T follicular helper cell (primary cell): ENCODE measurements at places on chromosomes 2 and 18.

GRCh38 chr18:49399003-49399402, 61.4 kb downstream of the DYM start:
- no peak for DNase-seq

DNA sequence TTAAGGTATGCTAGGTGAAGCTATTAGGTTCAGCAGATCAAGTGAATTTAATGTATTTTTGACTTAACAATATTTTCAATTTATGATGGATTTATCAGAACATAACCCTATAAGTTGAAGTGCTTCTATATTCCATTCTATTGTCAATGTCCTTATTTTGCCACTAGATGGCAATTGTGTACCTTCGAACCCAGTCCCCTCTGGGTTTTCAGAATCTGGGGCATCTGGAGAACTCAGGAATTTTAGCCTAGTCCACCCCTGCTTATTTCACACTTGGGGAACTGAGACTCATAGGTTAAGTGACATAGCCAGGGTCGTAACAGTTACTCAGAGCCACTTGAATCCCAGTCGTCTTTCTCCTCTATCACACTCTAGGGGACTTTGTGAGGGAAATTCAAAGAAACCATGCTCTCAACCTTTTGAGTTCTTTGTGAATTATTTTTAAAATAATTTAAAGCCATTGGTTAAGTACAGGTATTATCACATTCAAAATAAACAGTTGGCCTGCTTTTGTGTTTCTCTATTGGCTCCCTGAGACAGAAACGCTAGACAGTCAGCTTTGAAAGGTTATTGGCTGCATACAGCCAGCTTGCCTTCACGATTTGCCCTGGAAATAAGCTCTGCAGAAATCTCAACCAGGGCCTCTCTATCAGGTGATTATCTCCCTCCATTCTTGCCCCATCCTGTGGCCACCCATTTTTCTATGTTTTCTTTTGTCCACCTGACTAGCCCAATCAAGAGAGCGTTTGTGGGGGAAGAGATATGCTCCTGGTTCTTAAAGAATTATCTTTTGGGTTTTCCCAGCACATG, 145.0 kb downstream of the TTC27 start:
- DNase-seq = no peak

- DNase-seq = no peak
These were observed 34.6 kb downstream of the RTP5 start for GRCh38 chr2:241904011-241904718.

DNA sequence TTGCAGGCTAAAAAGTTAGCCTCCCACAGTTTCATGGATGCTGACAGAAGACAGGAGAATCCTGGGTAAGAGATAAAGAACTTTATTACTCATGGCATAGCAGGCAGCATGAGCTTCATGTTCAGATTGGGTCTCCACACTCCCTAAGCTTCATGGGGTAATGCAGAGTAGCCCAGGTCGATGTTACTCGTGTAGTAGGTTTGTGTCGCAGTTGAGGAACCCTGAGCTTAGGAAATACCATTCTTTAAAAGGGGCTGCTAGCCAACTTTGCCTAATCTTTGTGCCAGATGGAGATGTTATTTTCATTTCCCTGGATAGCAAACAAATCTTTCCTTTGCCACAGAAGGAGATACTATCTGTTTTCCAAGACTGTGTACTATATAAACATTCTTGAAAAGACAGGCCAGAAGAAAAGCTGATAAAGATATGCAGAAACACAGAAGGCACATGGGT, 117.6 kb downstream of the LTBP1 start:
- DNase-seq = no peak

GRCh38 chr2:101710036-101710435, 12.5 kb downstream of the MAP4K4 start:
- no peak for DNase-seq

DNA sequence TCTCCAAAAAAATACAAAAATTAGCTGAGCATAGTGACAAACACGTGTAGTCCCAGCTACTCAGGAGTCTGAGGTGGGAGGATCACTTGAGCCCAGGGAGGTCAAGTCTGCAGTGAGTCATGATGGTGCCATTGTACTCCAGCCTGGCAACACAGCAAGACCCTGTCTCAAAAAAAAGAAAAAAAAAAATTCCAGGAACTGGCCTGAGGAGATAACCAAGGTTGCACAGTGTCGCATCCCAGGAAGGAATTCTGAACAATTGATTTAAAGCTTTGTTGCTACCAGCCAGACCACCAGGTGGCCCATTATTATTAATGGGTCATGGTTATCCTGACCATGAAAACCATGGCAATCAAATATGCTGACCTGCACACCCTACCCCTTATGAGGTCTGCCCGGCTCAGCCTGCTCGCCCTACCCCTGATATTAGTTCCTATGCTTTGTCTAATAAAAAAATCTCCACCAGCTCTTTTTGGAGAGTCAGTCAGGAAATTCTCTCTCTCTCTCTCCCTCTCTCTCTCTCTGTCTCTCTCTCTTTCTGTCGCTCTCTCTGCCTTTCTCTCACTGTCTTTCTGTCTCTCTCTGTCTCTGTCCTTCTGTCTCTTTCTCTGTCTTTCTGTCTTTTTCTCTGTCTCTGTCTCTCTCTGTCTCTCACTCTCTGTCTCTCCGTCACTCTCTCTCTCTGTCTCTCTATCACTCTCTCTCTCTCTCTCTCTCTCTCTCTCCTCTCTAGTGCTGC, 73.7 kb downstream of the NCAPH start:
- DNase-seq = no peak

DNA sequence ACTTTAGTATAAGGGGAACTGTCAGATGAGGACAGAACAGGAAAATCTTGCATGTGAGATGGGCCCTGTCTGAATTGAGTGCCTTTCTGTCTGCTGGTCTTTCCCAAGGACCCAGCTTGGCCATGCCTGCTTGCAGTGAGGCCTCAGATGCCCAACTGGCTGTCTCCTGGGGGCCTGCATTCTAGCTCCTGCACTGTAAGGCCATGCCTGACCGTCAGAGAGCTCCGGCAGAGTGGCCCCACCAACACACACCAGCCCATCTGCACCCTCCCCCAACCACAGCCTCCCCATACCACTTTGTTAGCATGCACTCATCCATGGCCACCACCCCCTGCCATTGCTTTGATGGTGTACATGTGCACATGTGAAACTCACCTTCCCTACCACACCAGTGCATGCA, 190.4 kb upstream of the RPRM start:
- DNase-seq = no peak

- DNase-seq = no peak
These were observed 7.8 kb upstream of the FZD7 start for GRCh38 chr2:202025816-202026215.

GRCh38 chr2:237692601-237693290, 65.4 kb downstream of the LRRFIP1 start:
- no peak for DNase-seq

DNA sequence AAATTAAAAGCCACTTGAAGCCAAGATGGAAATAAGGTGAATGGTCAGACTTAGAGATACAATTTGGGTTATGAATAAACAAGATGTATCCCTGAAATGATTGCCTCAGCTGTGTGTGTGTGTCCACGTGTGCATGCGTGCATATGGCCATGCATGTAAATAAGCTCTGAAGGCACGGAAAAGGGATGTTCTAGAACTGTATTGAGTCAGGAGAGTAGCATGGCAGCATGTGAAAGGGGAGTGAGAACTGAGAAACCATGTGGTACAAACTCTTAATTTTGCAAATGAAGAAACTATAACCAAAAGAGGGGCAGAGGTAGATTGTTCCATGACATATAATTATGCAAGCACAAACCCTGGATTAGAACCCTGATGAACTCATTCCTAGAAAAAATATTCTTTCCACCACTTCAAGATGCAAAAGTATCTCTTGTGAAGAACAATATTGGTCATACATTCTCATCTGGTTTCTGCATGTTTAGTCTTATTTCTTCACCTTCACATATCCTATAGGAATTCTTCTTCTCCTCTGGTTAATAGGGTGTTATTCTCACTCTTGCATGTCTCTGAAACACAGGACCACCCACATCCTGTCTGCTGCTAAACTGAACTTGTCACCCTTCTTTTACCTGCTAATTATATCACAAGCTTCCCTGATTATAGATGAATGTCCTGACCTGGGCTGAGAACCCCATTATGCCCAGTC, 455.8 kb downstream of the SETBP1 start:
- DNase-seq = no peak

DNA sequence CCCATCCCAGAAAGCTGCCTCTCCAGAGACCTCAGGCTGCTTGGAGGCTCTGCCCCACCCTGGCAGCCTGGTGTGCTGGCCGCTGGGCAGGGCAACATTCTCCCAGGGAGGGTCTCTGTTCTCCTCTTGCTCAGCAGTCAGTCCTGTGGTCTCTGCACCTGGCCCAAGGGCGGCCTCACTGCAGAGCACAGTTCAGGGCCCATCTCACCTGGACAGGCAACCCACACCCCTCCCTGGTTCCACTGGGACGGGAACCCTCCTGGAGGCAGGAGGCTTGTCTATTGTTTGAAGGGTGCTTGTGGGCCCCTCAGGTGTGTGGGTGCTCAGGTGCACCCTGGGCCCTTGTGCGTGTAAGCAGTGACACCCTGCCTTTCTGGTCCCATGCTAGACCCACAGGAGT, 67.2 kb upstream of the OTOS start:
- no peak for DNase-seq

- DNase-seq = no peak
These were observed 125.0 kb downstream of the NFATC1 start for GRCh38 chr18:79520478-79521390.

DNA sequence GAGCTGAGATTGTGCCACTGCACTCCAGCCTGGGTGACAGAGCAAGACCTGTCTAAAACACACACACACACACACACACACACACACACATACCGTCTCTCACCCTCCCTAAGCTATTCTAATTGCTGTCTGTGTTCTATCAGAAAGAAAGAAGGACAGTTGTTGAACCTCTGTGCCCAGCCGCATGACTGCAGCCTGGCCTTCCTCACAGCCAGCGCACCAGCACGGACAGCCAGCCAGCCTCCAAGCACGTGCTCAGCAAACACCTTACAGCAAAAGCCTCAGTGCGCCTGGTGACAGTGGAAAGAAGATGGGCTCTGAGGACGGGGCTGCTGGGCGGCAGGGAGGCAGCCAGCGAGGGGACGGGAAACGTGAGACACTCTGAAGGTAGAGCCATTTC, 58.0 kb downstream of the ZNF516 start:
- DNase-seq = no peak

- DNase-seq = no peak
These were observed 43.3 kb downstream of the WDFY1 start for GRCh38 chr2:223901854-223902253.

DNA sequence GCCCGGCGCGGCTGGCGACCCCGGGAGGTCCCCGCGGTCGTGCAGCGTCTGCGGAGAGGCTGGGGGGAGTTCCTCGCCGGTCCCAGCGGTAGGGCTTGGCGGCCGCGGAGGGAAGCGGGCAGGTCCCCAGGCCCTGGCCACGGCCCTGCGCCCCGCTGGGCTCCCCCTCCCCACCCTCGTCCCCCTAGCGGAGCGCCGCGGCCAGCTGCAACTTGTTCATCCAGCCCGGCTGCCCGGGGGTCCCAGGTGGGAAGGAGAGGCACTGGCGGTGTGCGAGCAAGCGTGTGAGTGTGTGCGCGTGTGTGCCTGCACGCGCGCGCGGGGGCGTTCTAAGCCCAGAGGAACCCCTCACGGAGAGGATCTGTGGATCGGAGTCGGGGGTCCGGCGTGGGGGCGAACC, 1.3 kb downstream of the PTPRM start:
- DNase-seq = no peak

DNA sequence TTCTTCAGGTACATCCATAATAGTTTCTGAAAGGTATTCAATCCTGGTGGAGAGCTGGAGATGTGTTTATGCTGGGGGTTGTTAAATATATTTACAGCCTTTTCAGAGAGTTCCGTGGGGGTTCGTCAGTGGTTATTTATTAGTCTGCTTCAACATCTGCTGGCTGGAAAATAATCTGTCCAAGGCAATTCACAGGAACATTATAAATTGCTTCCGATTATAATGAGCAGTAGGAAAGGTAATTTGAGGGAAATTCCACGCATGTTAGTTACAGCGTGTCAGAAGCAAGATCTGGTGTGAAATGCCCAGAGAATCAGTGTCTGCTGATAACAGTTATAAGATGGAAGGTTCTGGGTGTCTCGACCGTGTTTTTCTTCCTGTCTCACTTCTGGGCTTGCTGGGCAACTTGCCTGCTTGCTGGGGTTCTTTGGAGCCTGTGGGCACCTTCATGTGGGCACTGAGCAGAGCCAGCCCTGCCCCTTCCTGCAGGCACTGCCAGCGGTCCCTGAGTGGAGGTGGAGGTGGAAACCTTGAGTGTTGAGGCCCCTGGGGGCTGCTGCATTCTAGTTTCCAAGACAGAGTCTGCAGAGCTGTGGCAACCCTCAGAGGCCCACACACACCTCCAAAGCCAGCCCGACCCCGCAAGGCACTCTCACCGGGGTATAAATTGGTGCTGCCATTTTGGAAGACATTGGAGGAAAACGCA, 185.7 kb downstream of the FAM210A start:
- no peak for DNase-seq

DNA sequence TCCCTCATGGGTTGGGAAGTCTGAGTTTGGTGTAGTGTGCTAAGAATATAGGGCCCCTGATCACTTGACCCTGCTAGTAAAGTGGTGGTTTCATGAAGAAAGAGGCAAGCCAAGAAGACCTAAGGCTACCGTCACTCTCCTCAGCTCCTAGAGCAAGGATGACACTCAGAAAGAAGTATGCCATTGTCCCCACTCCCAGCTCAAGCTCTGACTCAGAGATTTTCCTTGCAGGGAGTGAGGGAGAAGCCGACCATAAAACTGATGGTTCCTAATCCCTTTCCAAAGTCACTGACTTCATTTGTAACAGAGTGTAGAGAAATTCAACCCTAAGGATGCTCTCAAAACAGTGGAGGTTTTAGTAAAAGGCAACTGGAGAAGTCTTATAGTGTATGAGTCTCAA, 80.9 kb downstream of the ICA1L start:
- no peak for DNase-seq

DNA sequence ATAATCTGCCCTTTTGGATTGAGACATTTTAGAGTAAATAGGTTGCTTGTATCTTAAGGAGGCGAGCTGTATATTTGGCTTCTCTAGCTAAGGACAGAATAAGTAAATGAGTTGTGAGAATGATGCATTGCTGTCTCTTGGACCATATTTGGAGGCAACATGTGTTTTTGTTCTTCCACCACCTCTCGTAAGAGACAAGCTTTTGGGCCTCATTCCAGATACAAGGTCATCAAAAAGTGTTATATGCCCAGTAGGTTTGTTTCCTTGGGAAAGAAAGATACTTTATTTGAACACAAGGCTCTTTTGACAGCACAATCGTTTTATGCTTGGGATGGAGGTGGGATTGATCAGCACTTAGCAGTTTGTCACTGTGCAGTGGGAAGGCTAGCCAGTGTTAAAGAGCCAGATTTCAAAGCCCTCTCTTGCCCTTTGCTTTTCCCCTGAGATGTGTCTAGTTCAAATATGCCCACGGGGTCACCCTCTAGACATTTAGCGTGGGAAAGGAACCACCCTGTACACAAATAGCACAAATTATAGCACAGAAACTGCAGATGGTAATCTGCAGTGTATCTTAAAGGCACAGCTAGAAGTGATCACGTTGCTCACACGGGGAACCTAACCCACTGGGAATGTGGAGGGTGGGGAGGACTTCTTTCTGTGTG, 131.3 kb downstream of the MAP4K4 start:
- no peak for DNase-seq

- DNase-seq = no peak
These were observed 50.7 kb upstream of the HNRNPA3 start for GRCh38 chr2:177161741-177162460.

- DNase-seq = no peak
These were observed 177.5 kb upstream of the GATA6 start for GRCh38 chr18:21991886-21992285.

- DNase-seq = no peak
These were observed 94.1 kb upstream of the THOC1 start for GRCh38 chr18:361941-362310.

GRCh38 chr2:43081131-43081765, 145.2 kb downstream of the ZFP36L2 start:
- DNase-seq = no peak

GRCh38 chr2:58701688-58702301, 460.7 kb upstream of the FANCL start:
- no peak for DNase-seq
